Stimulated activated CD4-positive, alpha-beta T cell treated with anti-CD3 and anti-CD28 coated beads, Interleukin-4, amount 100 ng/mL, for 4 hours (primary cell): ENCODE measurements at places on chromosomes 11 and 22.

GRCh38 chr22:46395145-46395544, 59.6 kb downstream of the TRMU start:
- DNase-seq, result no peak

GRCh38 chr22:48147404-48147803, 1385.0 kb downstream of the TBC1D22A start:
- DNase-seq, result no peak

DNA sequence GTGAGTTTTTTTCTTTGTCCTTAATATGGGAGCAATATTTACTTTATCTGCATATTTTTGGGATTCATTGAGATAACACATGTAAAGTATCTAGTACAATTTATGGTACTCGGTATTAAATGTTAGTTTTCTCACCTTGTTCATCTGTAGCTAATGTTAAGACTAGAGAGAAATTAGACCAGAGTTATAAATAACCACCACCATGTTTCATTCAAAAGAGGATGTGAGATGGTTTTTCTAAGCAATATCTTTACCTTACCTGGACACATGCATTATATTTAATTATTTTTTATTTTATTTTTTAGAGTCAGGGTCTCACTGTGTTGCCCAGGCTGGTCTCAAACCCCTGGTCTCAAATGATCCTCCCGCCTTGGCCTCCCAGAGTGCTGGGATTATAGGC, 18.4 kb downstream of the ARHGAP42 start:
- DNase-seq, result no peak

DNA sequence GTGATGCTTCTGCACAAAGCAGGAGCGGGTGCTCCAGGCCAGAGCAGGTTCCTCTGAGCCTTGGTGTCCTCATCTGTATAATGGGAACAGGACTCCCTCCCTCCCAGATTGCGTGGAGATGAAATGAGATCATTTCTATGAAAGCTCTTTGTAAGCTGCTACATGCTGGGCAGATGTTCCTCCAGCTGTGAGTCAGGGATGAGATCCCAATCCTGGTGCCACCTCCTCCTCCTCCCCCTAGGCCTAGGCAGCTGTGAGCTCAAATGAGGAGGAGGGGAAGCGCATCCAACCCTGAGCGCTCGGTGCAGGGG, 7.0 kb upstream of the CABP2 start:
- DNase-seq, result no peak

DNA sequence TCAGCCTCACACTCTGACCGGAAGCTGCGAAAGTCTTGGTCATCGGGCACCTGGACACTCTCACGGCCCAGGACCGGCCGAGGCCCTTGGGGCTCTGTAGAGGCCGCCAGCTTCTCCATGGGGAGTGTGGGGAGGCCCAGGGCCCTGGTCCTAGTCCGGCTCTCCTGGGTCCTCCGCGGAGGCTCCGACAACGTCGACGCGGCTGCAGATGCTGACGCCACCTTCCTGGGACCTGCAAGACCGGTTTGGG, 12.9 kb downstream of the STARD10 start:
- DNase-seq, result no peak

DNA sequence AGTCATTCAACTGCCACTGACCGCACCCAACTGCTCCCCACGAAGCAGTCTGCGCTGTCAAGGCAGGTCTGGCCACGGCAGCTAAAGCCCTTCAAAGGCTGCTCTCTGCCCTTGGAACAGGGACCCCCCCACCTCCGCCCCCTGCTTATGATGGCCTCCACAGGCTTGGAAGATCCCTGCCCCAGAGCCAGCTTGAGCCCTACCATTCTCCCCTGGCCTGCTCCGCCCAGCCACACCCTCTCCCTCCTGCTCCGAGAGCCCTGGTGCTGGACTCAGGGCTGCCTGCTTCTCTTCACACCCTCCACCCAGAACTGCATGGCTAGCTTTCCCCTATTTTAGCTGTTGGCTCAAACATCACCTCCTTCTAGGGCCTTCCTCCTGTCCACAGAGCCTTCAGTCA, 19.0 kb downstream of the ZMAT5 start:
- no peak for DNase-seq

- DNase-seq, result no peak
These were observed 120.0 kb upstream of the BDNF start for GRCh38 chr11:27820249-27820648.

GRCh38 chr11:132941024-132941646, 591.2 kb downstream of the OPCML start:
- DNase-seq, result no peak

- DNase-seq, result no peak
These were observed 17.1 kb downstream of the MS4A6E start for GRCh38 chr11:60344146-60344545.

- DNase-seq, result no peak
These were observed at the start of gene OR56A5 for GRCh38 chr11:5968394-5968793. Gene OR56A5, minus strand, starts transcription at chr11:5968494. Its CDS starts 0 bp downstream, at chr11:5968494.

DNA sequence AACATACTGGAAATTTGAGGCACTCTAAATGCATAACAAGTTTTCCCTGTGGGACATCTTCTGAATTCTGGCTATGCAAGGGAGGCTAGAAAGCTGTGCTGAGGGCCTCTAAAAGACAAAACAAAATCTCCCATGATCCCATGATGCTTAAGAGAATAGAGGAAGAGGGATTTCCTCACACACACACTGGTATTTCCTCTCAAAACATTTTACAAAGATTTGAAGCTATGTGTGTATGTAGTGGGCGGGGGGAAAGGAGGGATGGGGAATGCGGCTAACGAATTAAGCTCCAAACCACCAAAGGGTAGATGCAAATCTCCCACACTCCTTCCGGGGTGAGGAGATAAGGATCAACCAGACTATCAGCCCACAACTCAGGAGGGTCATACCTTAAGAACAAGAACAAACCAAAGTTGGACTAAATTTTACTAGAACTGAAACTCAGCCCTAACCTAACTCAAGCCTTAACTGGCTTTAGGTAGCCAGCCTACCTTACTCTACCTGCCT, 6.0 kb downstream of the OR2AT4 start:
- no peak for DNase-seq

GRCh38 chr11:126588630-126589491, 233.4 kb downstream of the ST3GAL4 start:
- DNase-seq, result no peak

DNA sequence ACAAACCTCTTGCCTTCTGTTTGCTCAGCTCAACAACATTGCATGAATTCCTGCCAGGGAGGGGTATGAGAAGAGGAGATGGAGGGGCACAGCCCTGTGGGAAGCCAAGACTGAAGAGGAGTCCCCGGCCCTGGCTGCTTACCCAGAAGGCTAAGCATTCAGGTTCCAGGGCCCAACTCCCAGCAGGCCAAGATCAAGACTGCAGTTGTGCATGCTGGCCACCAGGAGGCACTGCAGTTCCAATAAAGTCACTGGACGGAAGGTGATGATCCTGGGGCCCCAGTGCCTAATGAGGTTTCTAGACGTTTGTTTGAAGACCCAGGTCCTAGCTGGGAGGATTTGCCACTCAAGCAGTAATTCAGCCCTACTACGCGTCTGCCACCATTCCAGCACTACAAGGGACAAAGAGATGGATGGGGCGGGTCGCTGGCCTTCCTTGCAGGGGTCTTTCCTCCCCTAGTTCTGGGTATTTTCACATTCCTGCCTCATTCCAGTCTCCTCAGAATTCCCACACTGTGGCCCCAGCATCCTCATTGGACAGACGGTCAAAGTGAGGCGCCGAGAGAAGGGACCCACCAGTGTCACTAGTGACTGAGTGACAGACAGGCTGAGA, 23.6 kb downstream of the ALX4 start:
- peak; percentile 58 for DNase-seq

DNA sequence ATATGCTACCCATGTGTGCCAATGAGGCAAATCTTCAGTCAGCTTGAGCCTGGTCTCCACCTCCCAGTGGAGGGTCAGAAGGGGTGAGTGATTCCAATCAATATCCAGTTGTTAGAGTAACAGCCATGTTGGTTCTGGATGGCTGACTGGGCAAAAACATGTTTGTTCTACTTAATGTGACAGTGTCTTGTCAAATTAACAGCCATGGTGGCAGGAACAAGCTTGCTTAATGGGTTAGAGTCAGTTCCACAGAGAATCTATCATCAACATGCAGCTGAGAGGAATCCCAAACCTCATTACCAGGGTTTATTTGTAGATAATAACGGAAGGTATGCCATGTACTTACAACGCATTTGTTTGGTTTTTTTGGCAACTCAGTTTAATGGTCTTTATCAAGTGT, 133.2 kb downstream of the SLC17A6 start:
- no peak for DNase-seq

- DNase-seq, result no peak
These were observed 8.6 kb downstream of the DNHD1 start for GRCh38 chr11:6505577-6506240.

- DNase-seq, result no peak
These were observed 76.1 kb downstream of the SERGEF start for GRCh38 chr11:17936790-17937189.

GRCh38 chr22:46267431-46268279, at the start of gene TTC38:
Gene TTC38, plus strand, starts transcription at chr22:46268008. Its CDS starts 32 bp downstream, at chr22:46268040.
- peak; percentile 43 for DNase-seq

- DNase-seq, result no peak
These were observed 2.2 kb downstream of the TMEM80 start for GRCh38 chr11:697811-698311.

- DNase-seq, result no peak
These were observed 86.6 kb downstream of the EHF start for GRCh38 chr11:34707462-34707840.

DNA sequence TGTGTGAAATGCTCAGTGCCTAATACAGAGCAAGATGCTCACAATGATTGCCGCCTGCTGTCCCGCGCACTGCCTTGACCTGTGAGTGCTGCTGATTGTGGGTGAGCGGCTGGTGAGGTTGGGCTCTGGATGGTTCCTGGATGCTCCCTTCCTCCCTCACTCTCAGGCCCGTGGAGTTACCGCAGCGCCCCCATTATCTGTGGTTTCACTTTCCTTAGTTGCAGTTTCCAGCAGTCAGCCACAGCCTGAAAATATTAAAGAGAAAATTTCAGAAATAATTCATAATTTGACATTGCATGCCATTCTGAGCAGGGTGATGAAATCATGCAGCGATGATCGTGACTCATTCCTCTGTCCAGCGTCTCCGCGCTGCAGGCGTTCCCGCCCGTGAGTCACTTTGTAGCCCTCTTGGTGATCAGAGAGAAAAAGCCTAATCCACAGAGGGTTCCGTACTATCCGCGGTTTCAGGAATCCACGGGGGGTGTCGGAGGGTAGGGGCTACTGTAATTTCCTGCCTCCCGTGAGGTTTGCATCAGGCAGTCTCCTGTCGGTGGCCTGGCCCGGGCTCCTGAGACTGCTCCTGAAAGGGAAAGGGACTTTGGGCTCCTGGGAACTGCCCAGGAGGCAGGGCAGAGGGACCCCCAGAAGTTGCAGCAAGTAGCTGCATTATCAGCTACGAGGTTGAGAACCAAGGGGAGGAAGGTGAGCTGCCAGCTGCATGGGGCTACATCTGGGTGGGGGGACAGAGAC, 10.6 kb downstream of the RPL3 start:
- DNase-seq, result no peak

DNA sequence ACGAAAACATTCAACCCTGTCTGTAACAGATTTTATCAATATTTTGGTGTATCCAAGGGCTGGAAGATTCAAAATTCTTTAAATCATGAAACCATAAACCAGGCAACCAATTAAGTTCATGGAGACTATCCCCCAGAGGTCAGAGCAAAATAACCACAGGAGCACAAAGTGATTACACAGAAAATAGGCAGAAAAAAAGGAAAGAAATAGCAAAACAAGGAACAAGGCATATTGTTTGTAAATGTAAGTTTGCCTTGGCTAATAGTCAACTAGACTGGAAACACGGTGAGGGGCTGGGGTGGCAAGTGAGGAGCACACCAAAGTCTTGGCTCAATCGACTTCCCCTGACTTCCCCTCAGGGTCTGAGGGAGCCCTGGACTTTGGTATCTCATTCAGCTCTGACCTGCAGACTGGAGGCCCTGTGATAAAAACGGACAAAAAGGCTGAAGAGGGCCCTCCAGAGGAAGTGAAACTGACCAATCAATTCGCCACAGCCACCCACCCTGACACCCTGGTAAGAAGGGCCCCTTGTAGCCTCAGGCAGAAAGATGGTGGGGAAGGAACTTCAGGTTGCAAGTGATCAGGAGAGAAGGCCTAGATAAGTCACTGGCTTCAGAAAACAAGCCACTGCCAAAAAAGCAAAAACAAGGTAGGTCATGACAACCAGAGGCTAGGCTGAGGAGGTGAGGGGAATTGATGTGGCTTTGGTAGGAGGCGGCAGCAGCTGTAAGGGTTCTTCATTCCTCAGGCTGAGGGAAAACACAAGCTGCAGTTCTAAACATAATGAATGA, 1.8 kb downstream of the SIK3 start:
- no peak for DNase-seq

- no peak for DNase-seq
These were observed 170.2 kb downstream of the BUD13 start for GRCh38 chr11:116602637-116602942.

DNA sequence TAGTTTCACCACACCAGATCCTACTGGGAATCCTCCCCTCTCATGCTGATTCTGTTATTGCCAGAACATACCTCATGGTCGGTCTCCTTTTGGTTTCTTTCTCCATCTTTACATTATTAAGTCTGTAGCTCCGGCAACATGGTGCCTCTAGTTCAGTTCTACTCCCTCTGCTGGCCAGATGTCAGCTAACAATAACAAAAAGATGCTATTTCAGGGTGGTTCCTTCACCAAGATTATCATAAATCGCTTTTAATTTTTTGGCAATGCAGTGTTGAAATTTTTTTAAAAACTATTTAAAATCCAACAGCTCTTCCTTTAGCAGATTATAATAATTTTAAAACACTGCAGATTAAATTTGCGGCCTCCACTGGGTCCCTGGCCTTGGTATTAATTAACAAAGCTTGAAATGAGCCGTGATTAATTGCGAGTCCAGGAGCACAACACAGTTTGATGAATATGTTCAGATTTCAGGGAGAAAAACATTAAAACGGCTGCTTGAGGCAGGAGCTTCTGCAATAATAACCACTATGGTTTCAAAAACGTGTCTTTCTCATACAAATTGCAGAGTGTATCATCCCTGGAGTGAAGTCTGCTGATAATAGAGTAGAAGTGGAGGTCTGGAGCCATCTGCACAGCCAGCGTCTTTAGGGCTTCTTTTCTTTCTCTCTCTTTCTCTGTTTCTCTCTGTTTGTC, 492.9 kb upstream of the KIRREL3 start:
- no peak for DNase-seq

DNA sequence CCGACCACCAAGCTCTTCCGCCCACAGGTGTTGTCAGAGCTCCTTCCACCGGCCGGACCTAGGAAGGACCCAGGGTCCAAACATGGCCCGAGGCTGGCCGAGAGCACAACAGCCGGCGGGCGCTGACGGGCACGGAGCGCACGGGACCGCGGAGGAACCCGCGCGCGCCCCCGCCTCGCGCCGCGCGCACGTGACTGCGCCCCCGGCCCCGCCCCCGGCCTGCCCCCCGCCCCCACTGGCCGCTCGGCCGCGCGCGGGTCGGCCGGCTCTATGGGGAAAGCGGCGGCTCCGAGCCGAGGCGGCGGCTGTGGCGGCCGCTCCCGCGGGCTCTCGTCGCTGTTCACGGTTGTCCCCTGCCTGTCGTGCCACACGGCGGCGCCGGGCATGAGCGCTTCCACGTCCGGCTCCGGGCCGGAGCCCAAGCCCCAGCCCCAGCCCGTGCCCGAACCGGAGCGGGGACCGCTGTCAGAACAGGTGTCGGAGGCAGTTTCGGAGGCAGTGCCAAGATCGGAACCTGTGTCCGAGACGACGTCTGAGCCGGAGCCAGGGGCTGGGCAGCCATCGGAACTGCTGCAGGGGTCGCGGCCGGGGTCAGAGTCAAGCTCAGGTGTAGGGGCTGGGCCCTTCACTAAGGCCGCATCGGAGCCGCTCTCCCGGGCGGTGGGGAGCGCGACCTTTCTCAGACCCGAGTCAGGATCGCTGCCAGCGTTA, at the start of gene OSBP2:
OSBP2 (plus strand) TSS at position 235 of the 711 bp plus-strand sequence; CDS start at position 271, 36 bp downstream.
- DNase-seq, result peak; percentile 35

- DNase-seq, result no peak
These were observed 932.3 kb downstream of the BRD1 start for GRCh38 chr22:48895336-48895735.

GRCh38 chr11:35066783-35067423, 72.1 kb upstream of the CD44 start:
- peak; percentile 36 for DNase-seq
